ENCODE measurements at places on chromosomes 1 and 21. TPM values are rescaled to one million over a fixed set of nuclear protein-coding genes. Genes with fewer than 3 reads are reported as not detected.

The RIMKLA gene
- total RNA-seq, result 34.0 TPM

The PTPN22 gene
- 0.48 TPM for total RNA-seq

The SH2D1B gene
- 1.2 TPM for total RNA-seq

The S100A7A gene
- total RNA-seq, result not detected

DNA sequence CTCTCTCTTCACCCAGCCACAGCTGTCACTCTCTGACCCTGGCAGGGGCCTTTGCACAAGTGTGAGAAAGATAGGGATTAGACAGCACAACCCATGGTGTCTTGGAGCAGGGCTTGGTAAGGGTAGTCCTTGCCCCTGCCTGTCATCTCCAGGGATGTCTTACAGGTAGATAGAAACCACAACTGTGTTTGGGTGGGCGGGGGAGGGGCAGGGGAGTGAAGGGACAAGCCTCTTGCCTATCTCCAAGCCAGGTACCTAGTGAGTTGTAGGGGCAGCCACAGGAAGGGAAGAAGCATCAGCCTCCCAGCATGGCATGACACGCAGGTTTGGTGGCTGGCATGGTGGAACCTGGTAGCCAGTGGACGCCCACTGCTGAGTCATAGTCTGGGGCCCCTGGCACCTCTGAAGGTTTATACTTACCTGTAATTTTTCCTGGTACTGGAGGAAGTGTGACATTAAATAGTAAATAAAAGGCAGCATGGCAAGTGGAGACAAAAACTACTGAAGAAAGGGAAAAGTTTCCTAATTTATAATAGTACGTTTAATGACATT is 97.5 kb downstream of the CLEC20A start:
- DNase-seq, result no peak

DNA sequence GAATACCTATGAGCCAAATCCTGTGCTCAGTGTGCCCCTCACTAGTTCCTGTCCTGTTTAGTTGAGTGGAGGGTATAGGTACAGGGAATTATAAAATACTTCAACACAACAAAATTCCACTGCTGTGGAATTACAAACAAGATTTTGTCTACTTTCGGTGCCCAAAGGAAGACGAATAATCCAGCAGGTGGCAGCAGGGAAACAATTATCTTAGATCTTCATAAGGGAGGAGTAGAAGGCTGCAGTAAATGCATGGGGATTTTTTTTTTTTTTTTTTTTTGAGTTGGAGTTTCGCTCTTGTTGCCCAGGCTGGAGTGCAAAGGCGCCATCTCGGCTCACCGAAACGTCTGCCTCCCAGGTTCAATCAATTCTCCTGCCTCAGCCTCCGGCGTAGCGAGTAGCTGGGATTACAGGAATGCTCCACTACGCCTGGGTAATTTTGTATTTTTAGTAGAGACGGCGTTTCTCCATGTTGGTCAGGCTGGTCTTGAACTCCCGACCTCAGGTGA is 2.0 kb upstream of the PIP5K1A start:
- no peak for DNase-seq

DNA sequence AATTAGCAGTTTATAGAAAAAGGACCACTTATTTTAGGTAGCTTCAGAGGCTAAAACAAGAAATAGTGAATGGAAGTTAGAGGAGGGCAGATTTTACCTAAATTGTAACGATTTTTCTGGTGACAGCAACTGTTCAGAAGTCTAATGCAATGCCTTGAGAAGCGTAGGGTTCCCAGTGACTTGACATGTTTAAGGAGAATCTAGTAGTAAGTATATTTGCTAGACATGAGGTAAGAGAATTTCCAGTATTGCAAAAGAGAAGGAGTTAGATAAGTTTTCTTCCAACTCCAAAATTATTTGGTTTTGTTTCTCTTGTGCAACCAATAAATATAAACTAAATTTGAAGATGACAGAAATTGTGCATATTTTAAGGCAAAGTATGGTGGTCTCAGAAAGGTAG is 140.0 kb downstream of the SMYD3 start:
- DNase-seq, result no peak

DNA sequence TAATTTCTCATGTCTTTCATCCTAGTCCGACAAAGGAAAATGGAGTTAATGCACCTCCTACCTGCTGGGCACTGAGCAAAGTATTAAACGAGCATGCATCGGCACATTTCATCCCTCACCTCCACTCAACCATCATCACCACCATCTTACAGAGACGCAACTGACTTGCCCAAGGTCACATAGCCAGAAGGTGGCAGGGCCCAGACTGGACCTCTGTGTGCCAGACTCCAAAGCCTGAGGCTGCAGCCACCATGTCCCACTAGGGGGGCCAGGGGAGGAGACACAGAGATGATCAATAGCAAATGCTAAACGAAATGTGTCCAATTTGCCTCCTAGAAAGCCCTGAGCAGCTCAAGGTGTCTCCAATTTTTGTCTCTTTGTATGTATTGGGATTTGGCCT is 163.7 kb upstream of the EDN2 start:
- DNase-seq, result no peak

DNA sequence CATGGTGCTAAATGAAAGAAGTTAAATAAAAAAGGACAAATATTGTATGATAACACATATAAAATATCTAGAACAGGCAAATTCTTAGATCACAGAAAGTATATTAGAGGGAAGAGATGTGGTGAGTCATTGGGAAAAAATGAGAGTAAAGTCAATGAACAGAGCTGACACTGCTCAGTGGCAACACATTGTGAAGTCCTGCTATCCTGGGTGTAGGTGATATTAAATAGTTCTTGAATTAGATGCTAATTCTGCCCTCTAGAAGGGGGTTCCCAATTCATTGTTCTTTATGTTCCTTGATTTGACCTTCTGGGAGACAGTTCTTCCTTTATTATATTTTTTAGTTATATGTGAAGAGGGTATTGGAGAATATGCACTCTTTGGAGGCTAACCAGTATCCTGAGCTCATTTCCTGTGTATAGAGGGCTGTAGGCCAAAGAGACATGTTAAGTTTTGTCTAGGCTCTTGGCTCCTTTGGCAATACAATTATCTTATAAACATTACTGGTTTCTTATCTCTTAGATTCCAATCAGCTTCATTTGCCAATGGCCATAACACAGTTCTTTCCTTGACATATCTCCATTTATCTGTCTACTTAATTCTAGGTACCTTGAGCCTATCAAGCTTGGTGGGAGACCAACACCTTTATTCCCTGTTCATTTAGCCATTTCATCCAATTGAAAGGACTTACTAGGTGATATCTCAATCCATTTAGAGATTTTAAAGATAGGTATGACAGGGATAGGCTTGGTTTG is 6.6 kb upstream of the SLC35A3 start:
- no peak for DNase-seq

- DNase-seq, result no peak
Measured at GRCh38 chr21:28227881-28228635, 764.6 kb downstream of the LTN1 start.

- peak; percentile 50 for DNase-seq
Measured at GRCh38 chr1:46549697-46550681, 1.5 kb downstream of the KNCN start.

GRCh38 chr1:207820568-207821463 is 69.0 kb downstream of the CD46 start:
- DNase-seq, result no peak

- DNase-seq, result no peak
Measured at GRCh38 chr1:61158591-61158990, 76.2 kb downstream of the NFIA start.
